ENCODE measurements at places on chromosomes 5 and 9. TPM values are rescaled to one million over a fixed set of nuclear protein-coding genes. Genes with fewer than 3 reads are reported as not detected.

- DNase-seq, result no peak
These were observed 110.5 kb upstream of the LPCAT1 start for GRCh38 chr5:1634337-1634661.

DNA sequence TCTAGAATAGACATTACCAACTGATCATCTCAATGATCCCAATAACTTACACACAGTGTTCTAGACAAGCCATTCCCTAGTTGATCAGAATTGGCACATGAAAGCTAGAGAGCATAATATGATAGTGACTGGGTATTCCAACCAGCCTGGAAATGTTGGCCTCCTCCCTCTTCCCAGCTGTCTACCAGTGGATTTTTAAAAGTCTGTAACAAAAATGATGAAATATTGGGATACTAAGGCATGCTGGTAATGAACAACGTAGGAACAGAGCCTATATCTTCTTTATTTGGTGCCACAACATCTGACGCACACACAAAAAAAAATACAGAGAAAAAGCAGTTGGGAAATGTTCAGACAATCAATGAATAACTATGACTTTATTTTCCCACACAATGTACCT is 34.8 kb downstream of the TRIM32 start:
- no peak for DNase-seq

- DNase-seq, result no peak
These were observed 78.4 kb downstream of the RXRA start for GRCh38 chr9:134404376-134405358.

DNA sequence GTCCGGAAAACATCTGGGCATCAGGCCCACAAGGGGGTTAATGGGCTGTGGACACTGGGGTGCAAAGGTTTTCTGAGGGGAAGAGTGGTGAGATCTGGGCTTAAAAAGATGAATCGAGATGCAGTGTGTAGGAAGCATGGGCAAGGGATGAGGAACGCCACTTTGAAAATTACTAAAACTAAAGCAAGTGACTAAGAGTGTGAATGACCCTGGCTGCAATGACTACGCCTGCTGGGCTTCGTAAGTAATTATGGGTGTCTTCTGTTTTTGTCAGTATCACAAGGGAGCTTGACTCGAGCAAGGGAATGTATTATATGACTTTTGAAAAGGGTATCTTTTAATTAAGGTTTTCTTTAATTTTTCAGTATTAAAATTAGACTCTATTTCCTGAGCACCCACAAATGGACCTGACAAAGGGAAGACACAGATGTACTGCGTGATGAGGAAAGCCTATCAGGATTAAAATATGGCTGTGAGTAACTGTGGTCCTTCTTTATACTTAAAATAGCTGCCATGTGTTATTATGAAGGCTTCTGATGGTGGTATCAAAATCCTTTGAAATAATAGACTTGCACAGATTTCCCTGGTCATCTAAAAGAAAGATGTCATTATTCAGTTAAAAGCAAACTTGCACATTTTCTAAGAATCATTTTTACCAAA is 4.2 kb downstream of the CTXN3 start:
- no peak for DNase-seq

DNA sequence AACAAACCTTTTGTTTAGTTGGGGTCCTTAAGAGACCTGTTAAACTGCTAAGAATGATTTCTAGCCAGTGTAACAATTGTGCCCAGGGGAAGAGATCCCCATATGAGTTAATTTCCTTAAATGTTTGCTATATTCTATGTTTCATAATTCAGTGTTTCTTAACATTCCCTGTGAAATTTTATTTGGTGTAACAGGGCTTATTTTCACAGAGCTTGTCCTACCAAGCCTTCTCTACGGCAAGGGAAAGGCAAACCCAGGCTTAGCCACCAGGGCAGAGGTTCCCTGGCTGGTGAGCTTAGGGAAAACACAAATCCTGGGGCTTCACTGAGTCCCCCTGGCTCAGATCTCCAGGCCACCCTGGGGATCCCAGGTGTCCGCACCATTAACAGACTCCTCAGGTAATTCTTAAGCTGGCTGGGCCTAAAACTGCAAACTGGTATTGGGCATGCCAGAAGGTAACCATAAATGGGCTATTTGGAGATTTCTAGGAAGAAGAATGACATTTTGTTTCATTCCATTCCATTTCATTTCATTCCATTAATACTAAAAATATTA is 17.0 kb upstream of the LCP2 start:
- DNase-seq, result no peak

GRCh38 chr5:171477666-171478065 is 58.2 kb downstream of the FGF18 start:
- DNase-seq, result no peak

- DNase-seq, result no peak
These were observed 40.4 kb upstream of the RASGRF2 start for GRCh38 chr5:80919678-80920196.

DNA sequence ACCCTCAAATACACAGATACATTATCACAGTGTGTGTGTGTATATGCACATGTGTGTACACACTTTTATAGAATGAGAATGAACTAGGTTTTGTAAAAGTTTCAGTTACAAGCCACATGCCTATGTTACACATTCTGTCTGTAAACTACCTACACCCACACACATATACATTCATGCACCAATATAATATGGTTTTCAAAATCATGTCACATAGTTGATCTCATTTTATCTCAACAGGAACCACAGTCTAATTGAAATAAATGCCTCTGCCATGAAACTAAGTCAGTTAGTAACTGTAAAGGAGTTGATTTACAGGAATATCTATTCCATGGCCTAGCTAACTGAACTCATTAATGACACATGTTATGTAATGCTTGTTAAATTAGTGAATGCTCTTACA is 646.6 kb downstream of the PDE4D start:
- DNase-seq, result peak; percentile 6

DNA sequence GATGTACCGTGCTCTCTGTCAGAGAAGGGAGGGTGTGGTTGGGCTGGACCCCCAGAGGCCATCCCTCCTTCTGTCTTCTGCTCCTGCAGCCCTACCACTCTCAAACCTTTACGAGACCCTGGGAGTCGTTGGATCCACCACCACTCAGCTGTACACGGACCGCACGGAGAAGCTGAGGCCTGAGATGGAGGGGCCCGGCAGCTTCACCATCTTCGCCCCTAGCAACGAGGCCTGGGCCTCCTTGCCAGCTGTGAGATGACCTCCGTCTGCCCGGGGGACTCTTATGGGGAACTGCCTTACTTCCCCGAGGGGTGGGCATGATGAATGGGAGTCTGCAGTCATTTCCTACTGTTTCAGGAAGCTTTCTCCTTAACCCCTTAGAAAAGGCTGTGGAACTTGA is 17.5 kb downstream of the TGFBI start:
- DNase-seq, result no peak

- no peak for DNase-seq
These were observed 49.8 kb downstream of the SGCD start for GRCh38 chr5:156376751-156377150.

DNA sequence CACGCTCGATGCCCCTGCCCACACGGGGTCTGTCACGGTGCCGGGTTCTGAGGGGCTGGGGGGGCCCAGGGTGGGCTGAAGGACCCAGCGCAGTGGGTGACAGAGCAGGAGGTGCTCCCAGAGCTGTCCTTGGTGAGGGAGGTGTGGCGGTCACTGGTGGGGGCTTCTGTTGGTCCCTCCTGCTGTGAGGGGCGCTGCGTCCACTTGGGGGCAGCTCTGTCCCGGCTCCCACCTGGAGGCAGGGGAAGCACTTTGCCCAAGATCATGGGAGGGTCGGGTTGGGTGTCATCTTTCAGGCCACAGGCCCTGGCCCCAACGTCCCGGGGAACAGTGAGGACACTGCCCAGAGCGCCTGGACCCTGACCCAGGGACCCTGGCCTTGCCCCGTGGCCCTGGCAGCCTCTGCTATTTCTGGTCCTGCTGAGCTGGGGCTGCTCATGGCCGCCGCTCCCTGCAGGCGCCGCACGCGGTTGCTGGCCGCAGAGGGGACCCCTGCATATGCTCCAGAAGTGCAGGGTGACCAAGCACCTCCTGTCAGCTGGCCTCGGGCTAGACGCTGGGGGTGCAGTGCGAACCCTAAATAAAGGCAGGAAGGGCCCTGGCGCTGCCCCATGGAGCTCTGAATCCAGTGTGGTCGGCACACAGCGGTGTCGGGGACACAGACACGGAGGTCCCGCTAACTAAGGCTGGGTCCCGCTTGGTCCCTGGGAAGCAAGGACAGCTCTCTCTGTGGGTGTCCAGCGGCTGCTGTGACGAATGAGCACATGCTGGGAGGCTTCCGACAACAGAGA is 11.6 kb upstream of the RNU6ATAC start:
- DNase-seq, result no peak

GRCh38 chr9:134179918-134180785 is 15.8 kb upstream of the RNU6ATAC start:
- DNase-seq, result no peak

GRCh38 chr5:40801771-40802562 is 3.8 kb upstream of the PRKAA1 start:
- no peak for DNase-seq

- no peak for DNase-seq
These were observed 53.4 kb downstream of the DUSP1 start for GRCh38 chr5:172717481-172718195.

DNA sequence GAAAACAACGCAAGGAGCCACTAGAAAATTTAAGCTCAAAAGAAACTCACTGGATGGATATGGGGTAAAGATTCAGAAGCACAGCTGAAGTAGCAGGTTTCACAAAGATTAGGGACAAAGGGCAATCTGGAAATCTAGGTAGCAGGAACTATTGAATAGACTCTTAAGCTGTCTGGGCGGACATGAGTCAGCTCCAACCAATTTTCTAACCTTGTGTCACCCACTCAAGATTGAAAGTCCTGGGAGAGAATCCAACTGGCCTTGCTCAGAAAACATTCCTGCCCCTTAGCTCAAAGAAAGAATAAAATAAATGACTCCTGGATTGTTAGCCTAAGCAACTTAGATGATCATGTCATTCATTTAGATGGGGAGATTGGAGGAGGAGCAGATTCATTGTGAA is 69.2 kb downstream of the STK32A start:
- peak; percentile 95 for DNase-seq

- DNase-seq, result no peak
These were observed 18.3 kb downstream of the CDK5RAP2 start for GRCh38 chr9:120561709-120562108.

GRCh38 chr9:135369412-135369990 is 110.1 kb upstream of the PPP1R26 start:
- peak; percentile 1 for DNase-seq

GRCh38 chr5:169791251-169791650 is 154.2 kb downstream of the DOCK2 start:
- DNase-seq, result peak; percentile 73

DNA sequence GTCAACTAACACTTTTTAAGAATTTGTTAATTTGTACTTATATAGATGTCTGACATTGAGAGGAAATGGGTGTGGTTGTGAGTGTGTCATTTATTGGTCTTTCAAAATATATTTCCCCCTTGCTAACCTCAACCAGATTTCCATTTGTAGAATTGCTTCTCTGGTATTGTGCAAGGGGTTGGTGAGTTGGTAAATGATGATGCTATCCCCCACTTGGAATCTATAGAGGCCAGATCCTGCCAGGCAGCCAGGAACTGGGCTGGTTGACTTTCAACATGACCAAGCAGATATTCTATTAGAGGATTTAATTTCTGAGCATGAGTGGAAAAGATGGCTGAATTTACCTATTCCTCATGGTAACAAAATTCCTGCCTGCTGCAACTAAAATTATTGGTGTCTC is 306.6 kb upstream of the KIF2A start:
- no peak for DNase-seq

DNA sequence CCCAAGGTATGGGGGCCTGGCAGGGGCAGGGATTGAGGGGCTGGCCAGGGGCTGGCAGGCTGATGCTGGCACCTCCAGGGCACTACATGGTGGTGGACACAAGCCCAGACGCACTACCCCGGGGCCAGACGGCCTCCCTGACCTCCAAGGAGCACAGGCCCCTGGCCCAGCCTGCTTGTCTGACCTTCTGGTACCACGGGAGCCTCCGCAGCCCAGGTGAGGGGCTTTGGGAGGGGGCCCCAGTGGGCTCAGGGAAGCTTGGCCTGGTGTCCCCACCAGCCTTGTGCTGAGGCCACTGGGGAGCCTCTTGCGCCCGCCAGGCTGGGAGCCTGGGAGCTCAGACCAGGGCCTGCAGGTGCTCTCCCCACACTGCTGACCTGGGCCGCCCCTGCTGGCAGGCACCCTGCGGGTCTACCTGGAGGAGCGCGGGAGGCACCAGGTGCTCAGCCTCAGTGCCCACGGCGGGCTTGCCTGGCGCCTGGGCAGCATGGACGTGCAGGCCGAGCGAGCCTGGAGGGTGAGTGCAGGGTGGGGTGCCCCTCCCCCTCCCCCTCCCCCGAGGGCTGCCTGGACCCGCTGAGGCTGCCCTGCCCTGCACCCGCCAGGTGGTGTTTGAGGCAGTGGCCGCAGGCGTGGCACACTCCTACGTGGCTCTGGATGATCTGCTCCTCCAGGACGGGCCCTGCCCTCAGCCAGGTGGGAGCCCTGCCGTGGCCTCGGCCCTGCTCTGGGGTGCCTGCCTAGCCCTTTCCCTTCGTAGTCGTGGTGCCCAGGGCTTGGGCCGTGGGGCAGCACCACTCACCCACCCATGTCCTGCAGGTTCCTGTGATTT is 5.7 kb downstream of the MAMDC4 start:
- no peak for DNase-seq

DNA sequence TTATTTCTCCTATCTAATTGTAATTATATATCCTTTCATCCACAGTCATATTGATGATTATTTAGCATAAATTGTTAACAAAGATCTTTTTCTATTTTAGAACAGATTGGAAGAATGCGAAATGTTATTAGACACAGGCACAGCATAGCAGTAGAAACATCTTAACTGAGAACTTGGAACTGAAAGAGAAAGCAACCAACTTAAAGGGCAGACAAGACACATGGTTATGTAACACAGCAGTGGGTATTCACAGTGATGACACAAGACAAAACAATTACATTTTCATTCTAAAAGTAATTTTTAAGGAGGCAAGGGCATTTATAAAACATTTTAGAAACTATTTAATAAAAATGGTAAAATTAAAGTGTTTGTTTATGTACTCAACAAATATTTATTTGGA is 57.7 kb upstream of the MEF2C start:
- DNase-seq, result no peak

The IFNK gene
- not detected for total RNA-seq

The SPATA31C1 gene
- not detected for total RNA-seq

The SPINK1 gene
- not detected for total RNA-seq

The NME5 gene
- total RNA-seq, result 0.25 TPM

The ECM2 gene
- total RNA-seq, result 1.0 TPM

The LSM11 gene
- 5.1 TPM for total RNA-seq

The PCDH12 gene
- not detected for total RNA-seq

The TEX53 gene
- total RNA-seq, result not detected

The GMCL2 gene
- total RNA-seq, result not detected

The PCDHB8 gene
- total RNA-seq, result 3.8 TPM

Measured in M059J (cell line).